ENCODE measurements at places on chromosomes 2 and 18.

- DNase-seq = no peak
These were observed 1185.2 kb upstream of the CELF4 start for GRCh38 chr18:38750751-38751150.

GRCh38 chr18:24346254-24346653 lies 51.4 kb downstream of the OSBPL1A start:
- DNase-seq = no peak

GRCh38 chr2:58291726-58292438 lies 50.8 kb upstream of the FANCL start:
- no peak for DNase-seq

GRCh38 chr2:241230435-241230834 lies 42.0 kb downstream of the ANO7 start:
- DNase-seq = no peak

- no peak for DNase-seq
These were observed 22.0 kb upstream of the LNPK start for GRCh38 chr2:176024083-176024482.

Data from astrocyte of the spinal cord (primary cell).